ENCODE measurements at places on chromosomes 11 and 22. TPM values are rescaled to one million over a fixed set of nuclear protein-coding genes. Genes with fewer than 3 reads are reported as not detected.

KCTD14 gene
- polyA plus RNA-seq = 14.3 TPM

- DNase-seq = no peak
Measured at GRCh38 chr22:49149721-49150608, 677.7 kb downstream of the BRD1 start.

- DNase-seq = no peak
Measured at GRCh38 chr11:104120493-104121137, 43.3 kb downstream of the PDGFD start.

DNA sequence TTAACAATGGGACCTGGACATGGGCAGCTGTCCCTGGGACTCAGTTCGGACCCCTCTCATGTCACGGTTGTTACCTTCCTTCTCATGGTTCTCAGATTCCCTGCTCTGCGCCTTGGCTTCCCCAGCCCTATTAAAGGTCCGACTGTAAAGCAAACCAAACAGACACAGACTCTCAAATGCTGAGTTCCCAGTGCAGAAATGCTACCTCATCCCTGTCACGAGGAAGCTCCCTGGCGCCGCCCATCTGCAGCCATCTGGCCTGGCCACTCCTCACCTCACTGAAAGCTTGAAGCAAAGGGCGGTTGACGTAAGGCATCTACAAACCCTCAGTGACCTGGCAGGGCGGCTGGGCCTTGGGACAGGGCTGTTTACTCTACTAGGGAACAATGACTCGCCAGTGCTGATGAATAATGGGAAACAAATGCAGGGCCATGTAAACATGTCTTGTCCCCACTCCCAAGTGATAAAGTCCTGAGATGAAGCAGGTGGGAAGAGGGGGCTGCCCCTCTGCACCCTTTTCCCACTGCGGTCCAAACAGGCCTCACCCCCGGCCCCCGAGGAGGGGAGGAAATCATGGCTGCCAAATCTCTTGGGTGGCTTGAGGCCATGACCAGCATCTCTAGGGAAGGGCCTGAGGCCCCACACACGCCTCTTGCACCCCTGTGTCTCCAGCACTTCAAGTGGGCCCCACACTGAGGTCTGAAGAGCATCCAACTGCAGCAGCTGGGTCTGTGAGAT lies 49.3 kb downstream of the SCUBE1 start:
- DNase-seq = no peak

- DNase-seq = no peak
Measured at GRCh38 chr11:95364324-95365295, 133.6 kb upstream of the SESN3 start.

GRCh38 chr22:48973694-48974041 lies 854.0 kb downstream of the BRD1 start:
- DNase-seq = no peak

OR51B5 gene
- polyA plus RNA-seq = 0.42 TPM

DNA sequence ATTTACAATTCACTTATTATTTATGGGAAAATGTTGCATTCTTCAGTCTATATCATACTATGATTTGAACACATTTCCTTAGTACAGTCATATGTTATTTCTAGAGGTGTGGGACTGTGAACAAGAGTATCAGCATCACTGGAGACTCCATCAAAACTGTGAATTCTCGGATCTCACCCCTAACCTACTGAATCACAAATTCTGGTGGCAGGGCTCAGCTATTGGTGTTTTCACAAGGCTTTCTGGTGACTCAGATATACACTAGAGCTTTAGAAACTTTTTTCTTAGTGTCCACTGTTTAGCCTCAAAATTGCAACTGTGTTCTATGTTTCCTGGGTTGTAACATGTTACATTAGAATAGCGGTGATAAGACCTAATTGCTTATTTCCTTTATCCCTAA lies 352.9 kb upstream of the DDI1 start:
- DNase-seq = no peak

DNA sequence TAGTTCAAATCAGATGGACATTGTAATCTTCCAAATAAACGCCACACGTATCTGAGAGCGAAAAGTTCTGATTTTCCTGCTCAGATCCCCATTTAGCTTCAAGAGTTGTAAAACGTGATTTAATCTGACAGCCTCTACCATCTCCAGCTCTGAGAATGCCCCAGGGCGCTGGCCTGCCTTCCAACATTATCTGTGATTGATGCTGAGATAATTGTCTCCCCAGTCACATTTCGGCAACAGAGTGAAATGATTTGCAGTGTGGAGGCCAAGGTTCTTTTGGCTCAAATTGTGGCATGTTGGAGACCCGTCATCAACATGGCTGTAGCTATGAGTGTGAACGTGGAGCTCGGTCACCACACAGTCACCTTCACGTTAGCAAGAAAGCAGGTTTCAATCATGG lies 283.4 kb downstream of the BRD1 start:
- DNase-seq = no peak

DNA sequence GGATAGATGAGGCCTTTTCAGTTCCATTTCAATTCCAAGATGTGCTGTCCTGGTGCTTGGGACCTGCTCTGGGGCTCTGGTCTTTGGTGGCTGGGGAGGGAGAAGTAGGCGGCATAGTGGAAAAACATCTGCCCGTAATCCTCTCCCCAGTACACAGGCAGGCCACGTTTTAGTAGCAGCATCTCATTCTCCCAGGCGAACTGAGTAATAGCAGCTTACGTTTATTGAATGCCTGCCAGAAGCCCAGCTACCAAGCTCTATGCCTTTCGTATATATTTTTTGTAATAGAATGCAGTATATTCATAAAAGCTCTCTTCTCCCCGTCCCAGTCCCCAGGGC lies 11.4 kb downstream of the ACO2 start:
- DNase-seq = no peak
